ENCODE measurements at places on chromosomes 7 and 10.

GRCh38 chr7:4247106-4247876 is 434.8 kb upstream of the FOXK1 start:
- no peak for DNase-seq

DNA sequence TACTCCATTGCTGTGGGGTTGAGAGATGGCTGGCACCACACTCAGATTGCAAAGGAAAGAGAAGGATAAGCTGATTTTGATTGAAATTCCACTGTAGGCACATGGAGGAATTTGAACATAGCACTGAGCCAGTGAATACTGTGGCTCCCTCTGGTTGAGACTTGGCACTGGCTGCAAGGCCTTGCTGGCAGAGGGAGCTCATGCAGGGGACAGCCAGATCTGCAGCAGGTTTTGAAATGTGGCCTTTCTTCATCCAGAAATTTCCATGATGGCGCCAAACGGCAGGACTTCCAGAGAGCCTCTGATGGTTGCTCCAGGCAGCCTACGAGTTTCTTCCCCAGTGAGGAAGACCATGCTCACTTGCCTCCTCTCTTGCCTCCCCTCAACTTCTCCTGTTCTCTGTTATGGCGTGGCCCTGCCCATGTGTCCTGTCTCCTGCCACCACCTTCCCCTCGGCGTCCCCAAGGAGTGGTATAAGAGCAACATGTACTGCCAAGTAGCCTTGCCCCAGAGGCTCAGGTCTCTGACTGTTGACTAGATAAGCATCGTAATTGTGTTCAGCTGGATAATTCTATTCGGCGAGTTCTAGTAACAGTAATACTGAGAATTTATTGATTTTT is 265.6 kb downstream of the CCDC3 start:
- no peak for DNase-seq

GRCh38 chr10:50464004-50464409 is 159.7 kb downstream of the SGMS1 start:
- DNase-seq = peak; percentile 68

- no peak for DNase-seq
Measured at GRCh38 chr10:71599518-71599917, 120.1 kb downstream of the C10orf105 start.

DNA sequence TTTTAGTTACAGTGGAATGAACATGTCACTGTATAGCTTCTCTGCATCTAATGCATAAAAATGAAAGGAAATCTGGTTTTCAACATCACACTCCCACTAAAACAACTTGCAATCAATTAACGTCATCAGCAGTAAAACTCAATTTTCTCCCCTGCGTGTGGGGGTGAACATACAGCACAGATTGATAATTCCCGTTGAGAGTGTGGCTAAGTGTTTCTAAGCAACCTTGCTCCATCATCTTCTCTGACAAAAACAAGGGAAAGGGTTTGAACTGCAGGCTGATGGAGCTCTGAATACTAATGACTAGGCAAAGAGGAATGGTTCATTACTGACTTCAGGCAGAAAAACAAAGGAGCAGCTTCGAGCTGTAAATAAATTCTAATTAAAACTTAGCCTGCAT is 238.3 kb downstream of the PARD3 start:
- DNase-seq = no peak

DNA sequence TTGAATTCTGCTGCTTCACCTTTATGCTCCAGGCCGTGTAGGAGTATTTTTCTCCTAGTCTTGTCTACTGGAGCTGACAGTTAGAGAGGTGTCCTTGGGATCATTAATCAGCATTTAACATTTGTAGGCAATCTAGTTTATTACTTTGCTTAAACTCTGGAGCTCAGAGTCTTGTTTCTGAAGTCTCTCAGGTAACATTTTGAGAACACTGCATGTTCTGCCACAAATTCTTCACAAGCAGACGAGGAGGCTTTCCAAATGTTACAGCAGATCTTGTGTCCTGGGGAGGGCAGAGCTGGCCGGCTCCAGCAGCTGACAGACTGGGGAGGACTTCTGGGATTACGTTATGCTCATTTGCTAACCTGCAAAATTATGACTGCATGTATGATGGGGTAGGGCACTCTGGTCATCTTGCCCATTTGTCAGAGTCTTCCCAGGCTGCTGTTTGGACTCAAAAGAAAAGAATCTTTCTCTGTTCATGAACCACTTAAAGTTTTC is 50.5 kb downstream of the GALNT17 start:
- DNase-seq = no peak

- peak; percentile 84 for DNase-seq
Measured at GRCh38 chr10:14185316-14186045, 145.2 kb downstream of the FRMD4A start.

DNA sequence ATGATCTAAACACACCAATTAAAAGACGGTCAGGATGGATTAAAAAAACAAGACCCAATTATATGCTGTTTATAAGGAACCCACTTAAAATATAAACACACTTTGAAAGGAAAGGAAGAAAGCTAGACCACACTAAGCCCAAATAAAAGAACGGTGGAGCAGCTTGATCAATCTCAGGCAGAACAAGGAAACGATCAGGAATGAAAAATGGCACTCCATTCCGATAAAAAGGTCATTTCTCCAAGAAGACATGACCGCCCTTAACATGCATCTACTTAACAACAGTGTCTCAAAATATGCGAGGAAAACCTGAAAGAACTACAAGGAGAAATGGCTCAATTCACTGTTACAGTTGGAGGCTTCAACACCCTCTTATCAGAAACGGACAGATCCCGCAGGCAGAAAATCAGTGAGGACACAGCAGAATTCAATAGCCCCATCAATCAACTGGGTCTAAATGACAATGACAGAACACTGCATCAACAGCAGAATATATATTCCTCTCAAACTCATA is 210.0 kb downstream of the MAD1L1 start:
- no peak for DNase-seq

DNA sequence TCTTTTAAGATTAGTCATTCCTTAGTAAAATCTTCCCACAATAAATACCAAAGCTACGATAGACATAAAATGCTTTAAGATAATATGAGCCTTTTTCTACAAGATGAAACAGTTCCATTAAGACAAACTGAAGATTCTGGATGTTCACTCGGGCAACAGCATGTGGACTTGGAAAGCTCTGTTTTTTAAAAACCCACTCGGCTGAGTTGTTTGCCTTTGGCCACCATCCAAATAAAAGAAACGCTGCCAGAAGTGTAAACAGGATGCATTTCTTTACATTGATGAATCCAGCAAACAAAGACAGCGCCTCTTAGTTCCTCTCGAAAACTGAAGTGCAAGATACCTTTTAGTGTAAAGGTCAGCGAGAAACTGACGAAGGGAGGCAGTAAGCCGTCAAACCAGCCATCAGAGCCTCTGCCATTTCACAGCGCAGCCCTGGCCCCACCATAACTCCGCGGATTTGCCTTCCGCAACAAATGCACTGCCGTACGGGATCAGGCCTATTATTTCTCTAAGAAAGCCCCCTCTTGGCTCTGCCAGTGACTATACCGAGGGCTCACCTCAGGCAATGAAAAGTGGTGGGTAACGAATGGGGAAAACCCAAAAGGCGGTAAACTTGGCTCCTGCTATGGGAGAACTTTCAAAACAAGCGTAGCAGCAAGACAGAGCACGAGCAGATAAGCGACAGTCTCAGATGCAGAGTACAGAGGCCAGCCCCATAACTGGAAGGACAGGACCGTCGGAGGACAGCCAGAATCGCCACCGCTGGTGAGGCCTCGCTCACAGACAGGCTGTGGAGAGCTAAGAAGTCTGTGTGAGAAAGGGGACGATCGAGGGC is 41.4 kb downstream of the GNA12 start:
- peak; percentile 96 for DNase-seq

DNA sequence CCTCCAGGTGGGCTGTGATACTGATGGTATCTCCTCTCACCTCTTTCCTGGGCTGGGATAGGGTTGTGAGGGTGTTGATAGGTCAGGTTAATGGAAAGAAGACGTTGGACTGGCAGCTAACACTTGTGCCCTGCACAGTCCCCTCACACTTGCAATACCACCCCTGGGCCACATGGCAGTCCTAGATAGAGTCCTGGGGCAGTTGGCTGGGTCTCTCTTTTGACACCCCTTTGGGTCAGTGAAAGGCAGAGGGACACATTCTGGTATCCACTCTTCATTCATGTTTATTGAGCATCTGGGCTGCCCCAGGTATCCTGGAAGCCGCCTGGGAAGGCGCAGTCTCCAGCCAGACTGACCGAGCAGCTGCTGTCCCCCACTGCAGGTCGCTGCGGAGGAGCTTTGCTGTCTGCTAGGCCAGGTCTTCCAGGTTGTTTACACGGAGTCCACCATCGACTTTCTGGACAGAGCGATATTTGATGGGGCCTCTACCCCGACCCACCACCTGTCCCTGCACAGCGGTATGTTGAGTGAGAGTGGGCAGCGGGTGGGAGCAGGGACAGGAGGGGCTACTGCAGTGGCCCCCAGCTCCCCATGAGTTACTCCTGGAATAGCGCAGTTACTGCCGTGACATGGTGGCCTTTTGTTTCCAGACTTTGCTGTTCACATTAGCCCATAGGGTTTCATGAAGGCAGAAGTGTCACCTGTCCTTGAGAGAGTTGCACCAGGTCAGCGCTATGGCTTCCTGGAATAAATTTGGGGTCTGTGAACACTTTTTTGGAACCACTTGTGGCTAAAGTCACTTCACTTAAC is 19.1 kb downstream of the NACAD start:
- DNase-seq = no peak

DNA sequence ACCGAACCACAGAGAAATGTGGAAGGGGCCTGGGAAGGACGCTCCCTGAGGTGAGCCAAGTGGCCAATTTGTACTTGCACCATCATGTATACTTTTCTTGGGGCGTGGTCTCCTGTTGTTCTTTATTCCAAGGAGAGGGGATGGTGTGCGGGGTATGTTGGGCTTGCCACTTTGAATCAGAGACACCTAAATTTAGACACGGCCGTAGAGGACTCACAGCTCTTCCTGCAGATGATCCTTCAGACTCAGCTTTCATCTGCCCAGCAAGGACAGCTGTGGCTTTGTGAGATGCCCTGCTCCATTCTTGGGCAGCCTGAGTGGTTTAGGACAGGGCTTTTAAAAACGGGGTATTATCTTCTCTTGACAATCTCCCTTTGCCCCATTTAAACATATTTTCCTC is 473.2 kb downstream of the REEP3 start:
- DNase-seq = no peak

DNA sequence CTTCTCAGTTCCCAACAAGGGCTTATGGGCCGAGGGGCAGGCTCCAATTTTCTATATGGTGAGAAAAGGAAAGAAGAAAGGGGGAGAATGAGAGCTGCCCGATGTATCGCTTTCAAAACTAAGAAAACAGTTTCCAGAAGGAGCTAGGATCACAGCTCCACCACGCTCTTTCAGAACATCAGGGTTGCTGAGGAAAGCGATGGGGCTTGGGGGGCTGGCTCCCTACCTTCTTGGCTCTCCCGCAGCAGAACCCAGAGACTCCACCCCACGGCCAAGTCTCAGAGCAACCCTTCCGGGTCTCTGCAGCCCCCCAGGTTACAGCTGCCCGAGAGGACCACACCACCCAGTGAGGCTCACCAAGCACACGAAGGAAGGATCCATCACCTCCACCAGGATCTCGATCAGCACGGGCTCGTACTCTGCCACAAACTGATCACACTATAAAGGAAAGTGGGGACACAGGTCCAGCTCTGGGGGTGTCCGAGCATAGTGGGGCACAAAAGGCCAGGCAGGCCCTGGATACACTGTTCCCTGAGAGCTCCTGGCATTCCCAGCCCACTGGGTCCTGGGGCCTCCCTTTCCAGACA is 32.3 kb downstream of the PSAP start:
- no peak for DNase-seq

DNA sequence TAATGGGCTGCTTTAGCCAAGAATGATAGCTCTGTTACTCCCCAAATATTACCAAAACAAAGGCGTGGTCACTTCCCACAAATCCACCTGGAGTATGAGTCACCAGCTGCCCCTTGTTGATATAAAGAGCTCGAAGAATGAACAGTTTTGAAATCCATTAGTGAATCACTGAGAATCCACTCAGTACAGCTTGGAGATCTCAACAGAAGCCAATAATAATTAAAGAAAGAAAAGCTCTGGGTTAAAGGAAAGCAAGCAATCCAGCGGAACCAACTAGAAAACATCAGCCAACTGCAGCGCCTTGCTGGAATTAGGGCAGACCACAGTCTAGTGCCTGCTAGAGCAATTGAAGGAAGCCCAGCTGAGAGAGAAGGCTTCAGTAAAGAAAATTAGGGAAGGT is 576.0 kb upstream of the C7orf33 start:
- DNase-seq = peak; percentile 61

- DNase-seq = peak; percentile 91
Measured at GRCh38 chr7:31875424-31875823, 188.4 kb downstream of the PPP1R17 start.

- no peak for DNase-seq
Measured at GRCh38 chr10:118633786-118634185, 38.3 kb upstream of the PRLHR start.

DNA sequence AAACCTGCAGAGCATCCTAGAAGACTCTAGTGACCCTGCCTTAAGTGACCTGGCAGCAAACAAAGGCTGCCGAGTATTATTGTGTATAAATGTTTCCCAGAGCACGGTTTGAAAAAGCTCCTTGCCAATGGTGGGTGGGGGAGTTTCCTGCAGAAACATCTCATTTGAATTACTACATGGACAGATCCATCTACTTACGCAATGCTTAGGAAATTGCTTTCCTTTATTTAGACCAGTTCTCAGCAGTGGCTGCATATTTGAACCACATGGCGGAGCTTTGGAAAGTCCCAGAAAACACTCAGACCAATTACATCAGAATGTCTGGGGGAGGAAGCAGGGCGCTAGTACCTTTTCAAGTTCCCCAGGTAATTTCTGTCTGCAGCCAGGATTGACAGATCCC is 560.9 kb downstream of the SDK1 start:
- DNase-seq = peak; percentile 7

DNA sequence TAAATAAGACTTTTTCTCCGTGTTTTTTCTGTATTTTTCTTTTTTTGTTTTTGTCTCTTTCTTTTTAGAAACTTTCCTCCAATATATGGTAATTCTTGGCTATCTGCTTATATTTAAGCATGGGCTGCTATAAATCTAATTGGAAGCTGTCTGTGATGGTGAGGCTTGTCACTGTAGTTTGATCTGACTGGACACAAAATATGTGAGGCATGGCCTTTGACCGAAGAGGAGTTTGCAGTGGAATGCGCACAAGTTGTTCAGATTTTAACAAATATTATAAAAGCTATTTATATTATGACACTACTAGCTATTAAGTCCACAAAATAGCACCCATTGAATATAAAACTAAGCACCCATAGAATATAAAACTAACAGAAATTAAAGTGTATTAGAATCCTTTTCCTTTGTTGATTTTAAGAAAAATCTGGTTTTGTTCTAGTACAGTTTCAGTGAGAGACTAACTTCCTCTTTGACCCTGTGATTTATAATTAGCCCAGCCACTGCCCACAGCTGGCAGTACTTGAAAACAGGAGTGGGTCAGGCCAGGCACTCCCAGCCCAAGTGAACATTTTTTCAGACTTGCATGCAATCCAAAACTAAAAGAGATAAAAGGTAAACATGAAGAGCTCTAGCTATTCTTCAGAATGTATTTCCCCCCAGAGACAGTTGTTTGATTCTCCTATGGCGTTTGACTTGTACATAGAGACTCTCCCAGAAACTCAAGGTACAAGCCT is 69.9 kb upstream of the FGL2 start:
- DNase-seq = peak; percentile 8

All from DMS53 (cell line).